ENCODE measurements at places on chromosomes 2 and 18.
A peak's percentile ranks its signal among the peaks of the same experiment; 100 is the strongest.

DNA sequence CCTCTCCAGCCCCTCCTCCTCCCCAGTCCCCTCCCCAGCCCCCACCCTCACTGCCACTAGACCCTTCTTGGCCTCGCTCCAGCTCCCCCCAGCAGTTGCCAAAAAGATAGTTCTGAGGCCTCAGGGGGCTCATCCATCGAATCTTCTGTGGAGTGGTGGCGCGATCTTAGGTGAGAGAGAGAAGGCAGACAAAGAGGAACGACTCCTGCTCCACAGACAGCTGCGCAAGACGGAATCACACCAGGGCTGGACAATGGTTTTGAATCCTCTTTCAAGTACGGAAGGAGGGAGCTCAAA is 68.1 kb downstream of the LAMA3 start:
- H3K36me3 ChIP-seq = no peaks in the 10 kb centered on the region
- no peaks in the 10 kb centered on the region for H3K27me3 ChIP-seq
- no peak for DNase-seq
- H3K27ac ChIP-seq = no peak overlapping the region
- H3K4me3 ChIP-seq = no peak overlapping the region

DNA sequence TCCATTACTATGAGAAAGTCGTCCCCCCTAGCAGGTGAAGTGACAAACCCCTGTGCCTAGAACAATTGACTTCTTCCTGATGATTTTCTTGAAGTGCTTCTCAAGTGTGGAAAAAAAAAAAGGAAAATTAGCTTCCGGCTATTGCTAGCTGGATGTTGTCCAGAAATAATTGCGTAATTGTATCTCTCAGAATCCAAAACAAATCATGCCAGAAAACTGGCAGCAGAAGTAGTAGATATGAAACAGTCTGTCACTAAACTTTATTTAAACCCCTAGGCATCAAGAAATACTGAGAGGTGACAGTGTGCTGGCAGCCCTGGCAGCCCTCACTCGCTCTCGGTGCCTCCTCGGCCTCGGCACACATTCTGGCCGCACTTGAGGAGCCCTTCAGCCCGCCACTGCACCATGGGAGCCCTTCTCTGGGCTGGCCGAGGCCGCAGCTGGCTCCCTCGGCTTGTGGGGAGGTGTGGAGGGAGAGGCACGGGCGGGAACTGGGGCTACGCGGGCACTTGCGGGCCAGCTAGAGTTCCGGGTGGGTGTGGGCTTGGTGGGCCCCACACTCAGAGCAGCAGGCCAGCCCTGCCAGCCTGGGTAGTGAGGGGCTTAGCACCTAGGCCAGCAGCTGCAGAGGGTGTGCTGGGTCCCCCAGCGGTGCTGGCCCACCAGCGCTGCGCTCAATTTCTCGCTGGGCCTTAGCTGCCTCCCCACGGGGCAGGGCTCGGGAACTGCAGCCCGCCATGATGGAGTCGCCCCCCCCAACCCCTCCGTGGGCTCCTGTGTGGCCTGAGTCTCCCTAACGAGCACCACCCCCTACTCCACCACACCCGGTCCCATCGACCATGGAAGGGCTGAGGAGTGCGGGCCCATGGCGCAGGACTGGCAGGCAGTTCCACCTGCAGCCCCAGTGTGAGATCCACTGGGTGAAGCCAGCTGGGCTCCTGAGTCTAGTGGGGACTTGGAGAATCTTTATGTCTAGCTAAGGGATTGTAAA is 80.5 kb upstream of the ABCA12 start:
- no peak overlapping the region for H3K4me3 ChIP-seq
- H3K4me1 ChIP-seq = no peaks in the 10 kb centered on the region
- H3K27ac ChIP-seq = no peak overlapping the region

DNA sequence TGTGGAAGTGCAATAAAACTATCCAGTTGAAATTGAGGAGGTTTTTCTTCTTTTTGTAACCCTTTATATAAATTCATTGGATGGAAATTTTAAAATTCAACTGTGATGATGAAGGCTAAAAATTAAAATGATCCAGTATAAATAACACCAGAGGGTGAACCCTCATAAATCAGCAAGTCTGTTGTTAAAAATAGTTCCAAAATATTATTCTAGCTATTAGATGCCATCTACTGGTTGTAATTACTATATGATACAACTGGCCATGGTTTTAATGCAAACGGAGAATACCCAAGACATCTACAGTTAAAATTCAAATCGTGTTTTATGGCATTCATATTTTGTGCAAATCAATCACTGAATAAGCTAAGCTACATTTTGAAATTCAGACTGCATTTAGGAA is 53.8 kb downstream of the TMEM200C start:
- H3K27ac ChIP-seq = no peak overlapping the region
- H3K36me3 ChIP-seq = no peaks in the 10 kb centered on the region
- H3K4me1 ChIP-seq = no peaks in the 10 kb centered on the region

DNA sequence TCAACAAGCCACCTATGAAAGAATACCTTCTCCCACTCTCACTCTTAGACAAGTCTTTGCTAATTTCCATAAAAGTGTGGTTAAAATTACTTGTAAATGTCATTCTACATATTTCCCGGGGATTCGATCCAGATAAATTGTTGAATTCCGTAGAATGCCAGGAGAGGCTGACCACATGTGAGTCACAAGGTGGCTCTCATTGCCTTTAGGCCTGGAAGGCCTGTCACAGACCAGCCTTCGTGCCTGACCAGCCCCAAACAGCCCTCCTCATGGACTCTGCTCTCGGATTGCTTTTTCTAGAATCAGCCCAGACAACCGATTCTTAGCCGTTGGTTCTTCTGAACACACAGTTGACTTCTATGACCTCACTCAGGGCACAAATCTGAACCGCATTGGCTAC is 86.0 kb downstream of the RTN4 start:
- DNase-seq = no peak
- no peaks in the 10 kb centered on the region for H3K36me3 ChIP-seq
- H3K27ac ChIP-seq = no peak overlapping the region
- H3K27me3 ChIP-seq = no peaks in the 10 kb centered on the region
- peaks cover 27% of the 10 kb centered on the region for H3K4me1 ChIP-seq

GRCh38 chr2:22628221-22628620 is 756.8 kb upstream of the KLHL29 start:
- H3K27me3 ChIP-seq = no peaks in the 10 kb centered on the region
- H3K36me3 ChIP-seq = no peaks in the 10 kb centered on the region
- H3K4me3 ChIP-seq = no peak overlapping the region
- no peak for DNase-seq
- H3K4me1 ChIP-seq = no peaks in the 10 kb centered on the region

DNA sequence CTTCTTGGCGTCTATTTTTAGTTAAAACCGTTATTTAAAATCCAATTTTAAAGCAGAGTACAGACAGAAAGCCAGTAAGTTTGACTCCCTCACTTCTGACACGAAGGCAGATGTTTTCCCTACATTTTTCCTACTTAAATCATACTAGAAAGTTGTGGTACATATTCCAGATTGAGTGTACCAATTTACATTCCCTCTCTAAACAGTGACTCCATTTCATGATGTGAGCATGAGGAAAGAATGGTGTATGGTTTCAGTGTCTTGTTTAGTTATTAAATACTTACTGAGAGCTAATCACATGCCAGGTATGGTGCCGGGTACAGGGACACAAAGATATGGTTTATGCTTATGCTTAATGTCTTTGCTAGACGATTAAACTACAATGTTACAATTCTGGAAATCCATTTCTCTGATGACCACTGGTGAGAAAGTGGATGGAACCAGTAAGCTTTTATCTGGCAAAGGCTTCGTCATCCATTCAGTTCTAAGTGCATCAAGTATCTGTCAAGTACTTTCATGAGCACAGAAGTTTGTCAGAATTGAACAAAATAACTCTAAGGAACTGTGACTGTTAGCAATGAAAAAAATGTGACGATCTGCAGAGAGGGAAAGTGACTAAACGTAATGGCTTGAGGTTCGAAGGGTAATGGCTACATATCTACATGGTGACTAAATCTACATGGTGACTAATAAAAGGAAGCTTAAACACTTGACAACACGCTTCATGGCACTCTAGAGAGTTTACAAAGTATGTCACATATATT is 25.7 kb downstream of the MAP4K3 start:
- peaks cover 5% of the 10 kb centered on the region for H3K4me1 ChIP-seq
- no peak overlapping the region for H3K4me3 ChIP-seq
- no peak overlapping the region for H3K27ac ChIP-seq
- H3K36me3 ChIP-seq = no peaks in the 10 kb centered on the region
- no peak for DNase-seq

DNA sequence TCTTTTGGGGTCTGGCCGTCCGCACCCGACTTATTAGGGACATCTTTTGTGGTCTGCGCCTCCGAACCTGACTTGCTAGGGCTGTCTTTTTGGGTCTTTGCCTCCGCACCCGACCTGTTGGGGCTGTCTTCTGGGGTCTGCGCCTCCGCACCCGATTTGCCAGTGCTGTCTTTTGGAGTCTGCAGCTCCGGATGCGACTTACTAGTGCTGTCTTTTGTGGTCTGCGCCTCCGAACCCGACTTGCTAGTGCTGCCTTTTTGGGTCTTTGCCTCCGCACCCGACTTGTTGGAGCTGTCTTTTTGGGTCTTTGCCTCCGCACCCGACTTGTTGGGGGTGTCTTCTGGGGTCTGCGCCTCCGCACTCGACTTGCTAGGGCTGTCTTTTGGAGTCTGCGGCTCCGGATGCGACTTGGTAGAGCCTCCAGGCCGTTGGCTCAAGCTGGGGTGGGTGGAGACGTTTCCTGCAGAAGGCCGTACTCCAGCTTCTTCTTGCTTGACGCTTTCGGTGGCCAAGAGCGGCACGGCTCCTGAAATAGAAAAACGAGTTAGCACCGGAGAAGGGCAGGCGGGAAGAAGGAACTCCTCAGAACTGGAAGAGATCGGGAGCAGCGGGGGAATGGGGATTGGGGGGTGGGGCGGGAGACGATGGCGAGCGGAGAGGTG is 498 bp downstream of the TGOLN2 start:
- no peaks in the 10 kb centered on the region for H3K27me3 ChIP-seq
- peaks cover 31% of the 10 kb centered on the region for H3K36me3 ChIP-seq
- DNase-seq = peak; percentile 40
- peak overlapping the region; percentile 86 for H3K4me3 ChIP-seq
- peaks cover 42% of the 10 kb centered on the region for H3K4me1 ChIP-seq

- DNase-seq = no peak
- no peaks in the 10 kb centered on the region for H3K4me1 ChIP-seq
- no peak overlapping the region for H3K27ac ChIP-seq
Observed at GRCh38 chr2:166197446-166197845, 69.6 kb upstream of the SCN1A start.

DNA sequence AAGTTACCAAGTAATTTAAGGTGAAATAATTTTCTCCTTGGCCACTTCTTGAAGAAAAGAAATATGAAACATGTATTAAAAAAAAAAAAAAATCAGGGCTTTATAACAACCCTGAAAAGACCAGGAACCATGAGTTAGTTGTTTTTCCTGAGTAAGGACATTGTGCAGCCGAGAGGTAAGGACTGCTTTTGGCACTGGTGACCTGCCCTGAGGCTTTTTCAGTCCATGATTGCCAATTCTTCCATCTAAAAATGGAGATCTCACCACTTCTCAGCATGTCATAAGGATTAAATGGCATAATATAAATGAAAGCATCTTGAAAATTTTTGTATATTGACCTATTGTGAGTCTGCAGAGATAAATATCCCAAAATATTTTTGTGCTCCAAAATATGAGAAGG is 244.3 kb downstream of the NRXN1 start:
- H3K4me3 ChIP-seq = no peak overlapping the region
- no peak overlapping the region for H3K27ac ChIP-seq
- no peaks in the 10 kb centered on the region for H3K4me1 ChIP-seq
- no peaks in the 10 kb centered on the region for H3K27me3 ChIP-seq
- no peaks in the 10 kb centered on the region for H3K36me3 ChIP-seq
- no peak for DNase-seq

DNA sequence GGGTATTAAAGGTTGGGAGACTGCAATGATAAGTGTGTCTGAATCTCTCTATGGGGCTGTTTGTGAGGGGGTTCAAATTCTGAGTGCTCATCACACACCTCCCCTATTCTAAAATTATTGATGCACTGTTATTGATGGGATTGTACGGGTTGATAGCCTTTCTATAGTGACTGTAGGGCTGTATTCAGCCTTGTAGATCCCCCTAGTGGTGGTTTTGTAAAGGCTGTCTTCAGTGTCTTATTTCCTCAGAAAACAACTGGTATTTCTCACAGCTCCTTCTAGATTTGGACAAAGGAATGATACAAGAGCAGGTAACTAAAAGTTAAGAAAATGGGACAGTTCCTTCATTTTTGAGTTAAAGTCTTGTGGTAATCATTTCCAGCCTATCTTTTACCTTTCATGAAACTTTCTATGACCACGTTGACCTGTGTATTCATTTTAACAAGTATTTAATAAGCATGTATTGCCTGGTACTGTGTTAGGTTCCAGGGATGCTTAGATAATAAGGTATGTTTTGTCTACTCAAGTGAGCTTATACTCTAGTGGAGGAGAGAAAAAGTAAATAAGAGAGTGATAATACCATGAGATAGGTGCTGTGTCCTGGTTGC is 21.2 kb downstream of the SMAD4 start:
- no peak overlapping the region for H3K4me3 ChIP-seq
- no peaks in the 10 kb centered on the region for H3K27me3 ChIP-seq

DNA sequence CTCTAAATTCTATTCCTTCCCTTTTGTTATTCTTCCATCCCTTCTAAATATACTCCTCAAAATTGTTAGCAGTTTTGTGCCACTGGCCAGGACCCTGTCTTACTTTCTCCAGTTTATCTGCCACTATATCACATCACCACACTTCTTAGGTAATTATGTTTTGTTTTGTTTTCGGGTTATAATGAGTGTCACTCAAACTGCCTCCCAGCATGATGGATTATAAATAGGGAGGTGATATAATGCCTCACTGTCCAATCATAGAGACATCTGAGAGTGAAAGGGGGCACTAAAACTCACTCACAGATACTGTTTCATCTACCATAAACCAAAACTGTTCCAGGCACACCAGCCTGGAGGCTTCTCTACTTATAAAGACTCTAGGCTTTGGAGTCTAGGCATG is 3.5 kb downstream of the RSAD2 start:
- no peaks in the 10 kb centered on the region for H3K36me3 ChIP-seq
- H3K4me3 ChIP-seq = no peak overlapping the region
- H3K27ac ChIP-seq = no peak overlapping the region
- DNase-seq = no peak
- H3K4me1 ChIP-seq = peaks cover 39% of the 10 kb centered on the region

DNA sequence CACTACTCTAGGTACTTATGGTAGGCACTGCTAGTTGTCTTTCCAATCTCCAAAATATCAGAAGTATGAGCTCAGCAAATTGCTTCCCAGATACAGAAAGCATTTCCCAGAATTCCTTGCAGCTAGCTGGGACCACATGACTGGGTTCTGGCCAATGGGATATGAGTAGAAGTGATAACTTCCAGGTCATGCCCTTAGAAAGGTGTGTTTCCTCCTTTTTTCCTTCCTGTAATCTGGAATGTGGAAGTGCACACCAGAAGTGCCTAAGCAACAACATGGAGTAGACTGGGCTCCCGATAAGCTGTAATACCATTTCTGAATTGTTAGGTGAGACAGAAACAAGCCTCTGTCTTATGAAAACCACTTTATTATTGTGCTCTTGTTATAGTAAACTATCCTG is 279.8 kb downstream of the ZNF385B start:
- no peak for DNase-seq
- no peak overlapping the region for H3K4me3 ChIP-seq
- no peak overlapping the region for H3K27ac ChIP-seq
- H3K27me3 ChIP-seq = no peaks in the 10 kb centered on the region
- H3K36me3 ChIP-seq = no peaks in the 10 kb centered on the region
- H3K4me1 ChIP-seq = no peaks in the 10 kb centered on the region

Measured in CD8-positive, alpha-beta memory T cell (primary cell).